ENCODE measurements at places on chromosomes 6 and 20. TPM values are rescaled to one million over a fixed set of nuclear protein-coding genes. Genes with fewer than 3 reads are reported as not detected.
A peak's percentile ranks its signal among the peaks of the same experiment; 100 is the strongest.

DNA sequence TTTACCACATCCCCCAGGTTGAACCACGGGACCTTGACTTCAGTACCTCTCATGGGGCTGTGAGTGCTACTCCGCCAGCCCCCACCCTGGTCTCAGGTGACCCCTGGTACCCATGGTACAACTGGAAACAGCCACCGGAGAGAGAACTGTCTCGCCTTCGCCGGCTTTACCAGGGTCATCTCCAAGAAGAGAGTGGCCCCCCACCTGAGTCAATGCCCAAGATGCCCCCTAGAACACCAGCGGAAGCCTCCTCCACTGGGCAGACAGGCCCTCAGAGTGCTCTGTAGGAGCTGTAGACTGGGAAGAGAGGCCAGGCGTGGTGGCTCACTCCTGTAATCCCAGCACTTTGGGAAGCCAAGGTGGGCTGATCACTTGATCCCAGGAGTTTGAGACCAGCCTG lies 1.2 kb upstream of the ATAT1 start:
- peaks cover 11% of the 10 kb centered on the region for H3K36me3 ChIP-seq
- no peaks in the 10 kb centered on the region for H3K27me3 ChIP-seq
- H3K4me3 ChIP-seq = peak overlapping the region; percentile 96
- H3K27ac ChIP-seq = peak overlapping the region; percentile 85

GRCh38 chr20:50855498-50856474 lies 60.9 kb downstream of the BCAS4 start:
- H3K36me3 ChIP-seq = no peaks in the 10 kb centered on the region
- no peak overlapping the region for H3K27ac ChIP-seq

PFDN6 gene
- total RNA-seq = 72.0 TPM

DNA sequence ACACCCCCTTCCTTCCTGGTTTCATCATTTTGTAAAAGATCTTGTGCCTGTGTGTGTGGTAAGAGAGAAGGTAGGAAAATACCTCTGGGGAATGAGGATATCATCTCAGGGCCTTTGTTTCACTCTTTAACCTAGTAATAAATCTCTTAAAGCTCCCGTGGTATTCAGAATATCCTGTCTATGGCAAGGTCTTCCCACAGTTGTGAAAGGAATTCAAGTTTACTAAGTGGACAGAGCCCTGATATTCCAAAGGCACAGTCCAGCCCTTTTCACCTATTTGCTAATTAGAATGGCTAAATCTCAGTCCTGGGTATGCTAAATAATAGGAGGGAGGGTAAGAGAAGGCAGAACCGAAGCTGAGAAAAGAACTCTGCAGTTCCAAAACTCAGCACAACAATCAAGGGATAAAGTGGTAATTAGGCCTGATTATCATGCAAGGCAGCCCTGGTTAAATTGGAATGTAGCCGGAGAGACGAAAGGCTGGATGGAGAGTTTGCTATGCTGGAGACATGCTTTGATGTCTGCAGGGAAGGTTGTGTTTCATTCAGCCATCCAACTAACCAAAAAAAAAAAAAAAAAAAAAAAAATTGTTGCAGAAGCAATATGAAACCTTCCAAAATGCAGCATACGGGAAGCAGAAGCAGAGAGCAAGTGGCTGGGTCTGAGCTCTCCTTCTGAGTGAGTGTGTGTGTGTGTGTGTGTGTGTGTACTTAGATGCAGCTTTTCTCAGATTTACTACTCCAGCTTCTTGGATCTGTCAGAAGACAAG lies 28.5 kb upstream of the PIM1 start:
- H3K4me3 ChIP-seq = no peak overlapping the region
- peaks cover 4% of the 10 kb centered on the region for H3K27me3 ChIP-seq
- no peak for DNase-seq

COX4I2 gene
- not detected for total RNA-seq

DNA sequence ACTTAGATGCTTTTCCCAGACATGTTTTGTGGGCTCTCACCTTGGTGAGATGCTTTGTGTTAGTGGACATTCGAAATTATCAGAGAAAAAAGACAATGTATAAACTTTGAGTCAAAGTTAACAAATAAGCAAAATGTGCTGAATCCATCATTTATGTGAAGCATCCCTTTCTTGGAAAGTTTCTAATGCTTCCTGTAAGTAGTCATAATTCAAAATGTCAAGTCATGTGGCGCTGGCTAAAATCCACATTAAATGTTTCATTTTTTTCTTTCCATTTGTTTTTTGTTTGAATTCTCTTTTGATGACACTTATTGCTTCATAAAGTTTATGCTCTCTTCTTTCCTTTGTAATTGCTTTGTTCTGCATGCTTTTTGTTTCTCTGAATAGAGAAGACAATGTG lies 107.2 kb upstream of the CENPW start:
- H3K36me3 ChIP-seq = no peaks in the 10 kb centered on the region
- H3K4me3 ChIP-seq = no peak overlapping the region
- no peak for DNase-seq
- H3K4me1 ChIP-seq = no peaks in the 10 kb centered on the region
- H3K27me3 ChIP-seq = no peaks in the 10 kb centered on the region
- H3K27ac ChIP-seq = no peak overlapping the region

- no peaks in the 10 kb centered on the region for H3K4me1 ChIP-seq
- DNase-seq = no peak
- H3K4me3 ChIP-seq = no peak overlapping the region
- no peak overlapping the region for H3K27ac ChIP-seq
- H3K27me3 ChIP-seq = peaks cover 40% of the 10 kb centered on the region
- no peaks in the 10 kb centered on the region for H3K36me3 ChIP-seq
Measured at GRCh38 chr6:11894212-11894611, 115.6 kb upstream of the ADTRP start.

SSTR4 gene
- total RNA-seq = not detected

DNA sequence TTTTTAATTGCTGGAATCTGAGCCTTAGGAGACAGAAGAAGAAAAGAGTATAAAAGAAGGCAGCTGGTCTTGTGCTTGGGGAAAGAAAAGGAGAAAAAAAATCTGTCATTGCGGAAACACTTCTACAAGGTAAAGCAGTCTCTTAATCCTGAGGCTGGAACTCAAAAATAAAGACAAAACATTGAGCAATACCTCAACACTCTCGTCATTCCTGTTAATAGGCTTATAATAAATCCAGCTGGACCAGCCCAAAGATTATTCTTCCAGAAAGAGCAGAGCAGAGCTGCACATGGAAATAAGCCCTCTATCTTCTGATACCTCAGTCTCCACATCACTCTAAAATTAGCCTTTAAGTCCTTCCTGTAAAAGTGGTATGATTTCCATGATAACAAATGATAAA lies 62.0 kb upstream of the HIVEP1 start:
- DNase-seq = no peak
- no peaks in the 10 kb centered on the region for H3K36me3 ChIP-seq
- H3K27ac ChIP-seq = no peak overlapping the region

DNA sequence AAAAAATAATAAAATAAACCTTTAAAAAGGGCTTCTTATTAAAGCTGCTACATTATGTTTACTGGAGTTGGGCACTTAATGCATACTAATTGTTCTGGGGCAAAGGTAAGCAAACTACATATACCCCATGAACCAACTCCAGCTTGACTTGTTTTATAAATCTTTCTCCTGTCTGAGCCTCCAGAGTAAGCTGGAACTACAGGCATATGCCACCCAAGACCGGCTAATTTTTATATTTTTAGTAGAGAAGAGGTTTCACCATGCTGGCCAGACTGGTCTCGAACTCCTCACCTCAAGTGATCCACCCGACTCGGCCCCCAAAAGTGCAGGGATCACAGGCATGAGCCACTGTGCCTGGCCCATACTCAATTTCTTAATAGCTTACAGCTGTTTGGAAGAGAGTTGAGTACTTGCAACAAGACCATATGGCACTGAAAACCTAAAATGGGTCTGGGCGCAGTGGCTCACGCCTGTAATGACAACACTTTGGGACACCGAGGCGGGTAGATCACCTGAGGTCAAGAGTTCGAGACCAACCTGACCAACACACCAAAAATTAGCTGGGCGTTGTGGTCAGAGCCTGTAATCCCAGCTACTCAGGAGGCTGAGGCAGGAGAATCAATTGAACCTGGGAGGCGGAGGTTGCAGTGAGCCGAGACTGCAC lies 19.9 kb downstream of the ROMO1 start:
- peaks cover 21% of the 10 kb centered on the region for H3K4me1 ChIP-seq
- no peak for DNase-seq
- H3K36me3 ChIP-seq = peaks cover 27% of the 10 kb centered on the region
- no peak overlapping the region for H3K27ac ChIP-seq
- no peaks in the 10 kb centered on the region for H3K27me3 ChIP-seq

ZKSCAN4 gene
- total RNA-seq = 3.3 TPM

DNA sequence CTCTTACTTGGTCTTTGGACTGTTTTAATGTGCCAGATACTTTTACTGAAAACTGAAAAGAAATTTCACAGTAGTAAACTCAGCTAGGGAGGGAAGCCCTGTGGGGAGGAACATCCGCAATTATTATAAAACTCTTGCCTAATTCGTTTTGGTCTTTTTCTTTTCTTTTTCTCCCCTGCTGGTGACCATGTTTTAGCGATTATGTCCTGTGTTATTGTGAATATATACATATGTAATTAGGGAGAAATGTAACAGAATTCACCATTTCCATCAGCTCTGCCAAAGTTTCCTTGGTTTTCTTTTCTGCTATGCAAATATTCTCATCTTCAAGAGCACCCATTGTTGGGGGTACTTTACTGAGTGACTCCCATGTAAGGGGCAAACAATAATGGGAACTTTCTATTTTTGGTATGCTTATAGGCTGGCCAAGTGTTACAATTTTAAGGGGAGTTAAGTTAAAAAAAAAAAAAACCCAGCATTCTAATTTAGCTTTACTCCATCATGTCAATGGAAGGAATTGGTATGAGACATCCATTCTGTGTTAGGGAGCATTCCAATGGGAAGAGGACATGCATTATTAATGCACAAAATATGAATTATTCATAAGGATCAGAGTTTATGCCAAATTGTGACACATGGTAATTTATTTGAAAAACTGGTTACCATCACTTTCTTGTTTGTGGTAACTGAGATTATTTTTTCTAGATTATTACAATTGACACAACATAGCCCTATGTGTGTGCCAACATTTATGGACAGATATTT lies 2.0 kb downstream of the DOK5 start:
- no peaks in the 10 kb centered on the region for H3K4me1 ChIP-seq
- DNase-seq = no peak
- peaks cover 70% of the 10 kb centered on the region for H3K27me3 ChIP-seq
- H3K36me3 ChIP-seq = peaks cover 4% of the 10 kb centered on the region
- H3K27ac ChIP-seq = no peak overlapping the region

DNA sequence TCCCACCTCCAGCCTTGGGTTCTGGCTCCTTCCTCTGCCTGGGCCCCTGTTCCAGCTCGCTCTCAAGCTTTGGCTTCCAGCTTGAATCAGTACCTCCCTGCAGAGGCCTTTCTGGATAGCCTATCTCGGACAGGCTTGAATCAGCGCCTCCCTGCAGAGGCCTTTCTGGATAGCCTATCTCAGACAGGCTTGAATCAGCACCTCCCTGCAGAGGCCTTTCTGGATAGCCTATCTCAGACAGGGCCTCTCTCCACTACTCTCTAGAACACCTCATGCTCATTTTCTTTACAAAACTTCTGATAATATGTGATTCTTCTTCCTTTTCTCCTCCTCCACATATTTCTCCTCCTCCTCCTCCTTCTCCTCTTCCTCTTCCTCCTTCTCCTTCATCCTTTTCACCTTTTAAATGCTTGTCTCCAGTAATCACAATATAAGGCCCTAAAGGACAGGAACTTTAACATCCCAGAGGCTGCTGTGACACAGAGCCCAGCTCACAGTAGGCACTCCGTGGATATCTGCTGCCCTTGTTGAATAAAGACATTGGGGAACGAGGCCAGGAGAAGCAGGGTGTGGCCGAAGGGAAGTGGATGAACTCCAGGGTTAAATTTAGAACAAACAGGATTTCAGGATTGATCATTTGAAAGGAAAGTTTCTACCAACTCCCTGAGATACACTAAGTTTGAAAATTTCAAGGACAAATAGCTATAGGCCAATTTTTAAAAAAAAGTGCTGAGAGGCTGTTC lies 9.3 kb upstream of the RPS6KA2 start:
- peaks cover 43% of the 10 kb centered on the region for H3K27me3 ChIP-seq
- H3K36me3 ChIP-seq = no peaks in the 10 kb centered on the region
- DNase-seq = no peak
- H3K4me3 ChIP-seq = no peak overlapping the region
- H3K27ac ChIP-seq = no peak overlapping the region

- peaks cover 27% of the 10 kb centered on the region for H3K4me1 ChIP-seq
- peaks cover 4% of the 10 kb centered on the region for H3K36me3 ChIP-seq
- peak overlapping the region; percentile 80 for H3K4me3 ChIP-seq
- H3K27ac ChIP-seq = peak overlapping the region; percentile 92
Measured at GRCh38 chr6:105600336-105601260, 197.7 kb upstream of the PREP start.

HLA-DQA2 gene
- total RNA-seq = 10.9 TPM

DNA sequence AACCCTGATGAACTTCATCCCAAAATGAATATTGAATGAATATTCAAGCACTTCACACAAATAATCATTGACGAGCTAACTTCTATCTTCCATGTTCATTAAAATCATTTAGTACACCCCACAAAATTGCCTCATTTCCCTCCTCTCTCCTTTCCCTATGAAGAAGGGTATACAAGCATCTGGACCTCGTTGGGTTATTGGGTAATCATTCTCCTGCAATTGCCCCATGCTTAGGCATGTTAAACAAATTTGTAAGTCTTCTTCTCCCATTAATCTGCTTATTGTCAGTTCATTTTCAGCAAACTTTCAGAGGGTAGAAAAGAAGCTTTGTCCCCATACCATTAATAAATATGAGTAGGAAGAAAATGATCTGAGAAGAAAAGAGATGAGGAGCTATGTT lies 27.6 kb downstream of the PRKN start:
- DNase-seq = no peak
- H3K4me3 ChIP-seq = no peak overlapping the region
- no peak overlapping the region for H3K27ac ChIP-seq
- no peaks in the 10 kb centered on the region for H3K4me1 ChIP-seq

BPIFA1 gene
- not detected for total RNA-seq

GRCh38 chr6:41947581-41948220 lies 6.1 kb upstream of the CCND3 start:
- peak overlapping the region; percentile 76 for H3K27ac ChIP-seq
- peaks cover 26% of the 10 kb centered on the region for H3K4me1 ChIP-seq
- H3K36me3 ChIP-seq = no peaks in the 10 kb centered on the region
- no peak for DNase-seq

SPATS1 gene
- total RNA-seq = not detected

DNA sequence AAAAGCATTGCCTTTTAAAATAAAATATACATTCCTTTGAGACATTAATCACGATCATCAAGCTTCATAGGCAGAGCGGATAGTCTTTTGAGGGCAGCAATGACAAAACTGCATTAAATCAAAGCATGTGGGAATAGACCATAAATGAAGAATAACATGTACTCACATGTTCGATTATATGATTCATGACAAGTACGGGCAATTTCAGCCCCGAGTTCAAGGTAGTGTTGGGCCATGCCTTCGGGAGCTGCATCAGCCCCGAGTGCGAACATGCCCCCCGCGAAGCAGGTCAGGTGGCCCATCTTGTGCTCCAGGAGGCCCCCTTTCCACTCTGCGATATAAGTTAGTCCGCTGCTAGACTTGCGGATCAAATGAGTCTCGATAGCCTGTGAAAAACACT lies 111.0 kb upstream of the FAM184A start:
- no peak for DNase-seq
- no peaks in the 10 kb centered on the region for H3K4me1 ChIP-seq
- H3K36me3 ChIP-seq = peaks cover 5% of the 10 kb centered on the region
- H3K27me3 ChIP-seq = no peaks in the 10 kb centered on the region
- H3K27ac ChIP-seq = no peak overlapping the region
